ENCODE measurements at places on chromosomes 16 and 17.

- peak; percentile 79 for DNase-seq
Observed at GRCh38 chr16:3266873-3267537, 10.6 kb upstream of the MEFV start.

DNA sequence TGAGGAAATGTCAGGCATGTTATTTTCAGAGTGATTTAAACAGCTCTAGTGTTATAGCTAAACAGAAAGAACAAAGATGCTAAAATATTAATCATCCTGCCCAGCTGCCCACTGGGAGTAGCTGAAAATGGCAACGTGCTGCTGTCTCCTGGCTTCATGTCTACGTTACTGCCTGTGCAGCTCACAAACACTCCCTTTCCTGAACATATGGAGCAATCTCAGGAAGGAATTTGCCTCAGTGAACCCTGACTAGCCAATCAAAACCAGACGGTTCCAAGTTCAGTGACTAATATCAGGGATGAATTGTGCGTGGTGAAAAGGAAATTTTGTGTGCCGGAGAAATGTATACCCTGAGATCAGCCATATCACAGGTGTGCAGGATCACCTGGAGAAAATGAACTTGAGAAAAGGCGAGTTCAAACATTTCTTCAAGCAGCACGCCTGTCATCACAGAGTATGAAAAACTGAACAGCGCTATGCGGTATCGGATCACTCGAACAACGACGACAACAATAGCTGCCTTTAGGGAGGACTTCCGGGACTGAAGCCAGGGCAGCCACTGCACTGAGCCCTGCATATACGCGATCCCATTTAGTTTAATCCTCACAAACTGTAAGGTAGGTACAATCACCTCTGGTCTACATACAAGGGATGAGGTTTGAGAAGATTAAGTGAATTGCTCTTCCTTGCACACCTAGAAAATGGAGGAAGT lies 110.3 kb downstream of the STX8 start:
- peak; percentile 69 for DNase-seq

GRCh38 chr16:56113223-56113622 lies 78.1 kb upstream of the GNAO1 start:
- DNase-seq = no peak

DNA sequence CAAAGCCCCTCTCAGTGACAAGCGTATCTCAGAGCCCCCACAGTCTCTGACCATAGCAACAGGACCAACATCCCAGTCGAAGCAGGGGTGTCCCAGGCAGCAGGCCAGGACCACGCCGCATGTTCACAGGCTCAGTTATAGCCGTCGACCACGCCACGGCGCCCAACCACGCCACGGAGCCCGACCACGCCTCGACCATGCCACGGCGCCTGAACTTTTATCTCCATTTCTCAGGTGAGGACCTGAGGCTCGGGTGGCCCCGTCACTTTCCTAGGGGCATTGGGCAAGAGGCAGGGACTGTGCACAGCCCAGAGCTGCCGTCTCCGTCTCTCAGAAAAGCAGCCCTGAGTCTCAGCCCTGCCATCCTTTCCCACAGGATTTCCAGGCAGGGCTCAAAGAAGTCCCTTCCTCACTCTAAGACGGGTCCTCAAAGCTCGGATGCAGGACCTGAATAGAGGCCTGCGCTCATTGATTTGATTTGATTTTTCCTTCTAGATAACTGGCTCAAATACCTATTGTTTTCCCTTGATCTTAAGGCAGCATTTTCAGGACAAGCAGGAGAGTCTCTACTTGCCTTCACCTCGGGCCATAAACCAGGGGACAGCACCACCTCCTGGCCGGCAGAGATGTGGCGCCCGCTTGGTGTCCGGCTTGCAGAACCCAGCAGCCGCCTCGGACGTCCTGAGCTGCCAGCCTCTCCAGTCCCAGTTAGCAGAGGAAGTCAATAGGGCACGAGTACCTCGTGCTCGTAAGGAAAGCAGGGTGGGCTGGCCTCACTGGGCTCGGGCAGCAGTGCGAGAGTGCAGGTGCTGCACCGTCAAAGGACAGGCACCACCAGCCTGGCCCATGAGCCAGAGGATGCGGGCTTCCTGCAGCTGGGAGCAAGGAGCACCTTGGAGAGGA lies 38.8 kb downstream of the C16orf95 start:
- DNase-seq = peak; percentile 91

DNA sequence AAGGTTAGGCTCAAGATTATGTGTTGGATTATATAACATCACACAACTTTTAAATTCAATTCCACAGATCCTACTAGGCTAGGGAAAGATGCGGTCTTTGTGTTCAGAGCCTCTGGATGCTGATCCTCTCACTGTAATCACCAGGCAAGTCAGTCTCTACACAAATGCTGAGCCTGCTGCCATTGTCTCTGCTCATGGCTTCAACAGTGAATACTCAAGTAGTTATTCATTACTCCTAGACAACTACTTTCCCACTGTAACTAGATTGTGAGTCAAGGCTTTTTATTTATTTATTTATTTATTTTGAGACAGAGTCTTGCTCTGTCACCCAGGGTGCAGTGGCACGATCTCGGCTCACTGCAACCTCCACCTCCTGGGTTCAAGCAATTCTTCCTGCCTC lies 15.8 kb upstream of the NDUFAB1 start:
- no peak for DNase-seq

DNA sequence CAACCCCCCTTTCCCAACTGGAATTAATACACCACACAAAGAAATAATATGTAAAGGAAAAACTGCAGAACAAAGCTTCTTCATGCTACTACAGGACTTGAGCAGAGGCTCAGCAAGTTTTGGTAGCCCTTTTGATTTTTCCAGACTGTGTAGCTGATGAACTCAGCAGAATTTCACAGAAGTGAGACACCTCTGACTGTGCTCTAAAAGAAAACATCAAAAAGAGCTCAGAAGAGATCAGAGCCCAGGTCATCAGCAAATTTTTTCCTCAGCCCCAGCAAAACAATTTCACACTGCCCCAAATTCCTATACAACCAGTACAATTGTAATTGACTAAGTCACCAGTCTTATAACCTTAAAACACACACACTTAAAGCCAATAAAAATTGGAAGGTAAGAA lies 38.0 kb downstream of the TTC19 start:
- no peak for DNase-seq

DNA sequence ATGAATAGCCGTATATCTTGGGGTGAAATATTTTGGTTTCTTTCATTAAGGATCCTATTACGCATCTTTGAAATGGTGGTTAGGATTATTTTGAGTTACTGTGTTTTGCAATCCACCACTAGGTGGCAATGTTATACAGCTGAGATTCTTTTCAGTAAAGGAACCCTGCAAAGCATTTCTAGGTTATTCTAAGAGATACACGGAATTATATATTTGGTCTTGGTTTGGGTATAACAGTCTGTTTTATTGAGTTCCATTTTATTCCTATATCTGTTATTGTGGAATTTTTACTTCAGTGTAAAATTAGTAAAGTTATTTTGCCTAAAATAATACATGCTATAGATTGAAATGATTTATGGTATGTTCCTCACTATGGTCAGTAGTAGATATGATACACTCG lies 62.9 kb upstream of the CPHXL start:
- DNase-seq = peak; percentile 66

DNA sequence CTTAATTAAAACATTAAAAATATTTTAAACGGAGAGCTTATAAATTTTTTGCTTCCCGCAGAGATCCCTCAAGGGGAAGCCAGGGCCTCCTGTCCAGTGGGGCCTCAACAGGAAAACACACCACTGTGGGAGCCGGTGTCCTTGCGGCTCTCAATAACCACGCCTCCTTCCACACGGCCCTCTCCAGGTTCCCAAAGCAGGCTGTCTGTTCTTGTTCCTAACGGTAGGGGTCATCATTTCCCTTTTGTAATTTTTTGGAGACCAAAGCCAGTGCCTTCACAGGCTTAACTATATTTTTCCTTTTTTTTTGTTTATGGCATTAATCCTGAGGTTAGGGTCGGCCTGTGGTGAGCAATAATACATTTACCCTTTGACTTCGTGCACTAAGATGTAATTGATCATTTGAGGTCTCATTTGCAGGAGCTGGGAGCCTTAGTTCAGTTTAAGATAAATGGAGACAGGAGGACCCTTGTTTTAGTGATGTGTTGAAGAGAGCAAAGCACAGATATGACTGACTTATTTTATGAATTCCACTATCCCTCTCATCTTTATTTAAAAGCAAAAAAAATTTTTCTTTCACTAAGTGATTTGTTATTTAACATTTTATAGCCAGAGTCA lies 77.5 kb upstream of the N4BP1 start:
- DNase-seq = peak; percentile 85

DNA sequence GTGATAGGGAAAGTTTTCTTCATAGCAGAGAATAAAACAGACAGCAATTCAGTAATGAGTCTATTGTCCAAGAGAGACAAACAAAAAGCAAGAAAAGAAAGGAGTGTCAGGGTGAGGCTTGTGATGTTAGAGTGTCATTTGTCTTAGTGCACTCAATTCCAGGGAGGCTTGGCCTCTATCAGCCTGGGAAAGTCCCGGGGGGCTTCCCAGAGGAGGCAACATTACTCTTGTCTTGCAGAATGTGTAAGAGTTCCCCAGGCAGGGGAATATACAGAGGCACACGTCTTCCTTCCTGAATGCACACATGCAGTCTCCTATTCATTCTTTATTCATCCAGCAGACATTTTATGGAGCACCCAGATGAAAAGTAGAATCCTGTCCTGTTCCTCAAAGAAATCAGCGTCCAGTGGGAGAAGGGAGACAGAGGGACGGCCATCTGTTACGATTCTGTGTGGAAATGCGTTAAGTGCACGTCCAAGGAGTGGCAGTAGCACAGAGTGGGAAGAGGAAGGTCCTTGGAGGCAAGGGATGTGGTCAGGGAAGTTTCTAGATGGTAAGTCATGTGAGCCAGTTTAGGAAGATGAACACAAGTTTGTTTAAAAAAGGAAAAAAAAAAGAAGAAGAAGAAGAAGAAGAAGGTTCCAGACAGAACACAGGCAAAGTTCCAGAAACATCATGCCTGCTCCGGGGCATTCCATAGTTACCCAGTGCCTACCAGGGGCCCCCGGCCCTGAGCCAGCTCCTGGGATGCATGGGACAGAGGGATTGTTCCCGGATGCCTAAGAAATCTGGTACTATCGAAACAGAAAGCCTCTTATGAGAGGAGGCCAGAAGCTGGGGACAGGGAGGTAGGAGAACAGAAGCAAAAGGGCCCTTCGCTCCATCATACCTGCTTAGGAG lies 21.1 kb downstream of the CACNG4 start:
- no peak for DNase-seq

DNA sequence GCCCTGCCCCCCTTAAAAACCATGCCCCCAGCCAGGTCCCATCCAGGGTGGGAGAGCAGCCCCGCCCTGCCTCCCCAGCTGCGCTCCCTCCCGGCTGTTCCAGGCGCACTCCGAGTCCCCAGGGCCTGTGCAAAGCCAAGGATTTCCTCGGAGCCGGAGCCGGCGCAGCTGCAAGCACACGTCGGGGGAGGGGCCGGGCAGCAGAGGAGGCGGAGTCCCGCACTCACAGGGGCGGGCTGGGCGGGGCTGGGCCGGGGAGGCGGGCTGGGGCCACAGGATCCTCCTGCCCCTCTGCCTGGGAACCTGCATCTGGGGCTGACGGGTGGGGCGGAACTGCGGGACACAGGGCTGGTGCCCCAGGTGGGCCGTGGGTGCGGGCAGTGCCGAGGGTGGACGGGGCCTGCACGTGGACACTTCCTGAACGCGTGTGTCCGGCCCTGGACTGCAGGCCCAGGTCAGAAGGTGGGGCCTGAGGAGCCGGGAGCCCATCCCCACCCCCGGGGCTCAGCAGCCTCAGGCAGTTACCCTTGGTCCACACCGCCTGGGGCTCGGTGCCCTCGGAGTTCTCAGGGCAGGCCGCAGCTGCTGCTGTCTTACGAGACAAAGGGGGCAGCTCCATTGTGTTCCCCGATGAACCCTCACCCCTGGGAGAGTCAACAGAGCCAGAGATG lies 24.0 kb upstream of the SSTR5 start:
- peak; percentile 67 for DNase-seq
